NCI-H2081 (cell line): ENCODE measurements at places on chromosomes 2 and 18.

DNA sequence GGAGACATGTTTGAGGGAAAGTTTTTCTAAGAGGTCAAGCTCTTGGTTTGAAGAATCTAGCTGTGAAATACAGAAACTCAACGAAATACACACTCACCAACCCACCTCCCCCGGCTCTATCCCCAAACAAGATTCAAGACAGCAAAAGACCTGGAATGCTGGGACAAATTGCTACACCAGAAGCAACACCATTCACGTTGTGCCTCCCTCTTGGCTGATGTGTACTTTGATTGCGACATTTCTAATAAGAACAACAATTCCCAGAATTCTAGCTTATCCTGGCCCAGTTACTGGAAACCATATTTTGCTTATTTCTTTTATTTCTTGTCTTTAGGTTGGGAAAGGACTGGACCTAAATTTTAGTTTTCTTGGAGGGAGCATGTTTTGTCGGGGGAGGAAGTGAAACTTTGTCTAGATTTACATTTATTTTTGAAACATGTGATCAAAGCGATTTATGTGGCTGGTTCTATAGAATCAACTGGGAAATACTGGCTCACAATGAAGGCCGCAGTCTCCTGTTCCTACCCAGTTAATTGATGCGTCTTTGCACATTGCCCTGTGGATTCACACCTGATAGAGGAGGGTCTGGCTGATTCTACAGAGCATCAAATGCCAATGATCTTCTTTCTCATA lies 29.6 kb upstream of the LPIN1 start:
- DNase-seq = no peak

GRCh38 chr2:152161598-152161997 lies 14.0 kb downstream of the STAM2 start:
- DNase-seq = no peak

DNA sequence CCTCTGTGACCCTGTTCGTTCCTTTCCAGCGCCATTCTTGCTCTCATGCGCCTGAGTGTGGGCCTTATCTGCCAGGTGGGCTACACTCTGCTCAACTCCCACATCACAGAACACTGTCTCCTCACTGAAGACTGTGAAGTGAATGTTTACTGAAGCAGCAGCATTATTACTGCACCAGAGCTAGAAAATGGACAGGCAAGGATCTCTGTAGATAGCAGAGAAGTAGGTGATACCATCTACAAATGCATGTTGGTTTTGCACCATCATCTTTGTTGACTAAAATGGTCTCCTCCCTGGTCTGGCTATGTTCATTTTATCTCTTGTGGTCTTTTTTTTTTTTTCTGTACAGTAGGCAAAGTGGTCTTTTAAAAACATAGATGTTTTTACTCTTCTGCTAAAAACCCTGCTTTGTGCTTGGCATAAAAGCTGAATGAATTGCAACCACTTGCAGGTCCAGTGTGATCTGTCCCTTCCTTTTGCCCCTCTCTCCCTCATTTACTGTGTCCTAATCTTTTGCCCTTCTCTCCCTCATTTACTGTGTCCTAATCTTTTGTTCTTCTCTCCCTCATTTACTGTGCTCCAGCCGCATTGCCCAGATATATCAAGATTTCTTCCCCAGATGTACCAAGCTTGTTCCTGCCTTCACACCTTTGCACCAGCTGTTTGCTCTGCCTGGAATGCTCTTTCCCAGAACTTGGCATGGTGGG lies 35.4 kb downstream of the BABAM2 start:
- DNase-seq = no peak

DNA sequence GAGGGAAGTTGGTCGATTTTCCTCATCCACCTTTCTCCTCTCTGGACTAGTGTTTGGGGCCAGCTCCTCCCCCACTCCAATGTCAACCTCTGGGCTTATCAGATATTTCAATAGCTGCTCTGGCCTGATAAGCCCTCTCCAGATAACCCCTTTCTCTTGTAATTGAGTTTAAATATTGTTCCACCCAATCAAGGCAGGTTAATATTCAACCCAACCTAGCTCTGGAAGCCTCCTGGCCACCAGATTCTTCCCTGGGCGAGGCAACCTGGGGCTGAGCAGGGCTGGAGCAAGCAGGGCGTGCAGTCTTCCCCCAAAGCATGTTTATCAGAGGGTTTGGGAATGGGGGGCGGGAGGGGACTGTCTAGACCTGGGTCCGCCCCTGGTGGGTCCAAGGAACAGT lies 73.8 kb downstream of the TFCP2L1 start:
- DNase-seq = no peak

- no peak for DNase-seq
Observed at GRCh38 chr2:75155115-75155514, 44.2 kb downstream of the TACR1 start.

GRCh38 chr2:233146194-233146593 lies 86.1 kb downstream of the INPP5D start:
- no peak for DNase-seq

DNA sequence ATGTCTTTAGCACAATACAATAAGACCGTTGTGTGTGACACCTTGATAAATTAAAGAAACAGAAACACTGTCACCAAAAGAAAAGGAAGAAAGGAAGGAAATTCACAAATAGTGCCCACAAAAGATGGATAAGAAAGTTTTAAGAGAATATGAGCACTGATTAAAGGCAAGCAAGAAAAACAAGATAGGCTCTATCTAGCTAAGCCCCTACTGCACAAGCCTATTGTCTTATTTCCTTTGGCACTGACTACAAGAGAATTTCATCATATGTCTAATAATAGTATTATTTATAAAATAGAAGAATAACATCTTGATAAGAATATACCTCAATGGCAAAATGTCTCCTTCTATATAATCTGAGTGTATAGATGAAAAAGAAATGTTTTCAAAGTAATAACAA lies 335.7 kb downstream of the NCKAP5 start:
- DNase-seq = no peak

DNA sequence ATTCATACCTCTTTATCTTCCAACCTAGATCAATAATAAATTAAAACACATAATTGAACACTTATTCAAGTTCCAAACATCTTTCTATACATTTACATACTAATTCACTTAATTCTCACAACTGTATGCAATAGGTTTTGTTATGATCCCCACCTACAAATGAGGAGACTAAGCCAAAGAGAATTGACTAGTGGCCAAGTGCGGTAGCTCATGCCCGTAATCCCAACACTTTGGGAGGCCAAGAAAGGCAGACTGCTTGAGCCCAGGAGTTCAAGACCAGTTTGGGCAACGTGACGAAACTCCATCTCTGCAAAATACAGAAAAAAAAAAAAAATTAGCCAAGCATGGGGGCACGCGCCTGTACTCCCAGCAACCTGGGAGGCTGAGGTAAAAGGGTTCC lies 36.8 kb downstream of the KCNG3 start:
- DNase-seq = no peak

- no peak for DNase-seq
Observed at GRCh38 chr2:234050455-234051135, at the start of gene SPP2. Gene SPP2 (plus strand): TSS chr2:234050702. CDS start chr2:234050787, 85 bp downstream.

- no peak for DNase-seq
Observed at GRCh38 chr2:201186982-201187381, 4.0 kb downstream of the CASP10 start.
